Foreskin keratinocyte (primary cell): ENCODE measurements at places on chromosomes 2 and 18. TPM values are rescaled to one million over a fixed set of nuclear protein-coding genes. Genes with fewer than 3 reads are reported as not detected.
A peak's percentile ranks its signal among the peaks of the same experiment; 100 is the strongest.

Gene HAT1
- 56.5 and 72.8 TPM in 2 replicates for polyA plus RNA-seq

DNA sequence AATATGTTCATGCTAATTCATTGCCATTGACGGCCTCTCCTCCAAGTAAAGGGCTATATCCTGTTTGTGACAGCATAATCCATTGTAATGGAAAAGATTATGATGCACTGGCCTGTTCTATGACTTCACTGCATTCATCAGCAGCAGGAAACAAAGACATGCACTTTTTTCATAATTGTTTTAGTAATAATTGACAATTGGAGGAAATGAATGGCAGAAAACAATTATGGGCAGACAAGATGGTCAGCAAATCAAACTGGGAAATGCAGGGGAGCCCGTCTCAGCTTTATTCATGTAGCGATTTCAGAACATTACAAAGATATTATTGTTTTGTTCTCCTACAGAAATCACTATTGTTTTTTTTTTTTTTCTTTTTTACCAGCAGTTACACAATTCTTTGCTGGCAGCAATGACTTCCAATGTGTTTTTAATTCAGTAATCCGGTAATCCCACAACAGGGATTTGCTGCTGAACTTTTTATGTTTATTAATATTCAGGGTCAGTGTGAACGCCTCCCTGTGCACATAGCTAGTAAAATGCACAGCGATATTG, 33.8 kb upstream of the RASGRP3 start:
- DNase-seq: no peak

- no peak for DNase-seq
Observed at GRCh38 chr2:12044857-12045256, 298.4 kb downstream of the LPIN1 start.

DNA sequence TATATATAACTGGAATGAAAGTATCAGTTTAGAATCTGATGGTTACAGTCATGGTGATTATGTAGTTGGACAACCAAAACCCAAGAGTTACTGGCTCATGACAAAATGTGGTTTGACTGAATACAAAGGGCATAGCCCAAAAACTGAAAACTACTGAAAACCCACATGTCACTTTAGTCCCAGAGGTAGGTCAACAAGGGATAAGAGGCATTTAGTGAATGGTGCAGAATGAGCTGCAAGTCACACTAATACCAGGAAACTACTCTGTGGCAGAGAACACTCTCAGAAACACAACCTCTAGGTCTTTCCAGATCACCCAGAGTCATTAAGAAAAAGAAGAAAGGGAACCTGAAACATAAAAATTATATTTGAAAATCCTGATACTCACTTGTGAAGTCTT, 154.5 kb downstream of the AGPS start:
- DNase-seq: no peak

Gene VIL1
- polyA plus RNA-seq: 0.01 TPM in 2 replicates

Gene GRHL1
- 0.35 and 0.41 TPM in 2 replicates for polyA plus RNA-seq

Gene ALK
- polyA plus RNA-seq: not detected in 2 replicates

- DNase-seq: peak; percentile 12
Observed at GRCh38 chr2:233208382-233209116, 42.9 kb upstream of the ATG16L1 start.

Gene CARF
- polyA plus RNA-seq: 0.49 and 0.59 TPM in 2 replicates

- no peak for DNase-seq
Observed at GRCh38 chr2:32383858-32384257, 27.0 kb downstream of the BIRC6 start.

Gene NT5DC4
- 0.01 TPM in 1 of 2 replicates, not detected in the other for polyA plus RNA-seq

GRCh38 chr18:80157708-80158343, 48.8 kb downstream of the ADNP2 start:
- no peak for DNase-seq

- DNase-seq: peak; percentile 38
Observed at GRCh38 chr18:2049986-2050385, 521.3 kb downstream of the METTL4 start.

Gene LYPD1
- polyA plus RNA-seq: 0.03 TPM in 1 of 2 replicates, not detected in the other

- no peak for DNase-seq
Observed at GRCh38 chr18:9157806-9158205, 21.2 kb downstream of the ANKRD12 start.

Gene SGPP2
- 0.01 and 0.03 TPM in 2 replicates for polyA plus RNA-seq

DNA sequence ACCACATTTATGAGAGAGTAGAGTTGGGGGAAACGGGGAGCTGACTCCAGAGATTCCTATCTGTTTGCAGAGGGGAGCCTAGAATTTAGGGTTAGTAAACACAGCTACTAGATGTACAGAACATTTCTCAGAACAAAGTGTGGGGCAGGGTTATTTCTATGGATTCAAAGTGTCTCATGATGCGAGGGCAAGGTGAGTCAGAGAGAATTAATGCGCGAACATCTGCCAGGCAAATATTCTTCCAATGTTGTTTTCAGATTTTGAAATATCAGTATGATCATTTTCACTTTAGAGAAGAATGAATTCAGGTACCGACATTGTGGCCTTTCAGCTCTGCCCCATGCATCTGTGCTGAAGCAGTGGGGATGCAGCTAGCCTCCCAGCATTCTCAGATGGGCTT, 2.0 kb upstream of the DSEL start:
- no peak for DNase-seq

GRCh38 chr2:5530011-5530696, 162.0 kb upstream of the SOX11 start:
- no peak for DNase-seq

Gene EVA1A
- polyA plus RNA-seq: 27.7 and 31.9 TPM in 2 replicates

DNA sequence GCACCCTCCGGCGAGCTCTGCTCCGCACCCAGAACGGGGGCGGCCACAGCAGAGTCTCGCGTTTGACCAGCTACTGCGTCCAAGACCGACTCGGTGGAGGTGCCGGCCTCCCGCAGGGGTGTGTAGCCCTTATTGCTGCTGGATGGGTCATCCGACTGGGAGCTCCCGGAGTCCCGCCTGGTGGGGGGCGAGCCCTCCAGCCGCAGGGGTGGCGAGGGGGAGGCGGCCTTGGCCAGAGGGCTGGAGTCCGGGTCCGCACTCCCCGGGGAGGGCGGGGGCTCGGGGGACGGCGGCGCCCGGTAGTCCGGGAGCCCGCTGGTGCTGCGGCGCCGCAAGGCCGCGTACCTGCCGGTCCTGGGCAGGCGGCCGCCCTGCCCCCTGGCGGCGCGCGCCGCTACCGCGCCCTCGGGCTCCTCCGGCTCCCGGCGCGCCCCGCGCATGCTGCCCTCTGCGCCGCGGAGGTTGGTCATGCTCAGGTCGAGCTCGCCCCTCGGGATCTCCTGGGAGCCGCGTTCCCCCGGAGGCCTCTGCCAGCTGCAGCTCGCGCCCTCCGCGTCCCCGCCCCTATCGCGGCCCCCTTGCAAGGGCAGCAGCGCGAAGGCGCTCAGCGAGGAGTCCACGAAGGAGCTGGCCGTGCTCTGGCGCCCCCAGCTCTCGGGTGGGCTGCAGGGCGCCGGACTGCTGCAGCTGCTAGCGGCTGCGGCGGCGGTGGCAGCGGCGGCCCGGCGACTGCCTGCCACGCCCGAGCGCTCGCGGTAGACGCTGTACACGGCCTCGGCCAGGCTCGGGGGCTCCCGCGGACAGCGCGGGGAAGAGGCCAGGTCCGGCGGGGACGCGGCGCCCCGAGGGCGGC, 4.8 kb downstream of the TMEM200C start:
- DNase-seq: no peak

GRCh38 chr18:8860845-8861642, 155.7 kb downstream of the MTCL1 start:
- peak; percentile 95 for DNase-seq

DNA sequence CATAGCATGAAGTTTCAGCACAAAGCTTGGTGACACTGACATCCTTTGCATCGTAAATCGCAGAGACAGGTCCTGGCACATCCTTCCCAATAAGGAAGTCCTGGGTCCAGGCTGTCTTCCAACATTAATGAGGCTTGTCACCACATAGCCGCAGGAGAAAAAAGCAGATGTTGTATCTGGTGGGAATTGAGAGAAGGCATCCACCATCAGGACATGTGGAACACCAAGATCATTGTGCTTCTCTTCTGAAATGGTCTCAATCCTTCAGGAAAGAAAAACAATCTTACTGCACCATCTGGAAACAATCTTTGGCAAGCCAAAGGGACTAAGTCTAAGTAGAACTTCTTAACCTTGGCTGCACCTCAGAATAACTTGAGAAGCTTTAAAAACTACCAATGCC, 119.0 kb upstream of the ARHGAP28 start:
- no peak for DNase-seq

Gene AKAIN1
- not detected in 2 replicates for polyA plus RNA-seq

Gene SCG2
- 0.02 and 0.06 TPM in 2 replicates for polyA plus RNA-seq

Gene CD28
- not detected in 2 replicates for polyA plus RNA-seq

Gene SMYD1
- not detected in 2 replicates for polyA plus RNA-seq
